HTR-8/SVneo (cell line): ENCODE measurements at places on chromosomes 1 and 21.

DNA sequence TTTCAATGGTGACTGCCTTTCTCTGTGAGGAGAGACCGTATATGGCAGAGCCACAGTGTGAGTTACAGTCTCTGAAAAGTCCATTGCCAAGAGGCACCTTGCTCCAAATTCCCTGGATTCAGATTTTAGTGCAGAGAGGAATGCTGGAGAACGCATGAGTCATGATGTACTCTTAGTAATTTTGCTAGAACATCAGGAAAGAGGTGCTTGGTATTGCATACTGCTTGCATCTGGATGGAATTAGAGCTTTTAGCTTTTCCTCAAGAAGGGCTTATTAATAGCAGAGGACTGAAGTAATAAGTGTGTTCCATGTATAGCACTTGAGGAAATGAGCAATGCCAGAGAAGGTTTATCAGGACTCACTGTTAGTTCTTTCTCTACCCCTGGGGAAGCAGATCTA, 40.5 kb upstream of the AKT3 start:
- DNase-seq = no peak

DNA sequence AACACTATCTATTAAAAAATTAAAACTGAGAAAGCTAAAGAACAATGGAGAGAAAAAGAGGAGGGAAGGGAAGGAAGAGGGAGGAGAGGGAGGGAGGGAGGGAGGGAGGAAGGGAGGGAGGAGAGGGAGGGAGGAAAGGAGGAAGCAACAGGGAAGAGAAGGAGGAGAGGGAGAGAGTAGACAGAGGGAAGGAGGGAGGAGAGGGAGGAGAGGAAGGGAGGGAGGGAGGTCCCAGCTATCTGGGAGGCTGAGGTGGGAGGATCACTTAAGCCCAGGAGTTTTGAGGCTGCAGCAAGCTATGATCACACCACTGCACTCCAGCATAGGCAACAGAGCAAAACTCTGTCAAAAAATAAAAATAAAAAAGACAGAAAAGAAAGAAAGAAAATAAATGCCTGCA, 16.5 kb downstream of the ZBTB17 start:
- no peak for DNase-seq

GRCh38 chr1:179038528-179039281, 13.0 kb downstream of the FAM20B start:
- no peak for DNase-seq

GRCh38 chr1:67429528-67430357, 459 bp downstream of the SERBP1 start:
- no peak for DNase-seq

DNA sequence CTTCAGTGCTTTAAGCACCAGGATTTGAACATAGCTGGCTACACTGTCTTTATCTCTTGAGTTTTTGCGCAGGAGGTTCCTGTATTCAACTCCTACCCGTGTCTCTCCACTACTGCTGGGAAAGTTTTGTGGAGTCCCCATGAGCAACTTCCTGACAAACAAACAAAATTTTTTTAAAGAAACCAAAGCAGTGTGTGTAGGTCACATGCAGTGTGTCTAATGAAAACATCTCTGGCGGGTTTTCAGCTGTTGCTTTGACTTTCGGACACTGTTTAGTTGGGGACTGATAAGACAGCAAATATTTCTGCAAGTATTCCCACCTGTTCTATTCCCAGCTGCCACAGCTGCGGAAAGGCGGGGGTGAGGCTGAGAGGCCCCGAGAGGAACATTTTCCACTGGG, 2.0 kb downstream of the PSEN2 start:
- no peak for DNase-seq
